T follicular helper cell (primary cell): ENCODE measurements at places on chromosomes 4 and X.

DNA sequence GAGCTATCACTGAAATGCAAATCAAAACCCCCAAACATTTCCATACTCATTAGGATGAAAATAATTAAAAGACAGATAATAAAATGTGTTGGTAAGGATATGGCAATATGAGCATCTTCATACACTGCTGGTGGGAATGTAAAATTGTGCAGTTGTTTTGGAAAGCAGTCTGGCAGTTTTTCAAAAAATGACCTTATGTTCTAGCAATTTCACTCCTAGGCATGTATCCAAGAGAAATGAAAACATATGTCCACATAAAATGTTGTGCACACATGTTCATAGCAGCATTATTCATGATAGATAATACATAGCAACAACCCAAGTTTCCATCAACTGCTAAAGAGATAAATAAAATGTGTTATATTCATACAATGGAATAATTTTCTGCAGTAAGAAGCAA lies 14.8 kb upstream of the GPRASP2 start:
- DNase-seq = no peak

DNA sequence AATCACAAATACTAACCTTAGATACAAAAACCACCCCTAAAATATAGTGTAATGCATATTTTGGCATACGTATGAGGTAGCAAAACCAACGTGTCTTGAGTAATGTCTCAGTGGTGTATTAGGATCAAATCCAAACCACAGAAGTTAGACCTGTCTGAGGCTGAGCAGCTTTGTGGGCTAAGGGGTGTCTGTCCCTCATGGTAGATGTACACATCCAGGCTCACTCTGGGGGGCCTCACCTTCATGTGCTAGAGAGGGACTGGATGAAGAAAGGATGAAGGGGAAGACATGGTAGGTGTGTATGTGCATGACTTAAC lies 188.0 kb upstream of the TBC1D9 start:
- no peak for DNase-seq

- no peak for DNase-seq
Observed at GRCh38 chr4:26083987-26084386, 170.0 kb downstream of the SMIM20 start.

GRCh38 chrX:50643525-50644137 lies 170.4 kb downstream of the SHROOM4 start:
- no peak for DNase-seq

GRCh38 chrX:79176028-79176427 lies 31.5 kb downstream of the GPR174 start:
- DNase-seq = no peak

GRCh38 chr4:3193531-3194203 lies 55.3 kb upstream of the MSANTD1 start:
- no peak for DNase-seq

DNA sequence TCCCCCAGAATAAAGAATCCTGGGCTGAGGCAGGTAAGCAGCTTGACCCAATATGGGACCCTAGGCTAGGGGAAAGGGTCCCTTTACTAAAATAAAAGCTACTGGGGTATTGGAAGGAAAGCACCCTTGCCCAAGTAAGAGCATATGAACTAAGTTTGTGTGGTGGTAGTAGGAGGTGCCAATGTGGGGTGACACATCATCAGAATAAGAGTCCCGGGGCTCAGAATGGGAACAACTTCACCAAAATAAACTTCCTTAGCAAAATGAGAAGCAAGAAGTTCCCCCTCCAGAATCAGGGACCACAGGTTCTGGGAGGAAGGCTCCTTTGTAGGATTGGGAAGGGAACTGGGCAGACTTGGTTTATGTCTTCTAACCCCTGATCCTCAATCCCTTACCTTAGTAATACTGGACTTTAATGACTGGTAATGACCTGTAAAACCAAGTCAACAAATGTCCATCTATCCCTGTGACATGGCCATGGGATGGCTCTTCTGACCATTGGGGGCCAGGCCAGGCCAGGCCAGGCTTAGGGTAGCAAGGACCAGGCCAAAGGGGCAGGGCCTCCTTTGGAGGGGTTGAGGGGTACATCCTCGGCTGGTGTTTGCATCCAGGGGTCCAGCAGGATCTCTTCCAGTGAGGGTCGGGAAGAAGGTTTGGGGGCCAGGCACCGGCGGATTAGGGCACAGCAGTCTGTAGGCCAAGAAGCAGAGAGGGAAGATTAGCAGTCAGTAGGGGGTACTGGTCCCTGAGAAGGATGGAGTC lies 2.3 kb upstream of the SLC35A2 start:
- DNase-seq = no peak

DNA sequence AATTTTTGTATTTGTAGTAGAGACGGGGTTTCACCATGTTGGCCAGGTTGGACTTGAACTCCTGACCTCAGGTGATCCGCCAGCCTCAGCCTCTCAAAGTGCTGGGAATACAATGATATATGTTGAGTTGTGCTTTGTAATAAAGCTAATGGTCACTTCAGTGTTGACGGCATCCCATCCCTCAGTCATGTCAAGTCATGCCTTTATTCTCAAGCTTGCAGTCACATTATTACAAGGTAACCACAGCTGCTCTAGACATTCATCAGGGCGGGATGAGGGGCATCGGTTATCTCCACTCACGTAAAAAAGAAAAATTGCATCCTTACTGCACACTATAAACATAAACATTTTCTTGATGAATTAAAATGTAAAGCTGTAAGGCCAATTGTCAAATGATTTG lies 12.8 kb upstream of the FAT1 start:
- DNase-seq = no peak

DNA sequence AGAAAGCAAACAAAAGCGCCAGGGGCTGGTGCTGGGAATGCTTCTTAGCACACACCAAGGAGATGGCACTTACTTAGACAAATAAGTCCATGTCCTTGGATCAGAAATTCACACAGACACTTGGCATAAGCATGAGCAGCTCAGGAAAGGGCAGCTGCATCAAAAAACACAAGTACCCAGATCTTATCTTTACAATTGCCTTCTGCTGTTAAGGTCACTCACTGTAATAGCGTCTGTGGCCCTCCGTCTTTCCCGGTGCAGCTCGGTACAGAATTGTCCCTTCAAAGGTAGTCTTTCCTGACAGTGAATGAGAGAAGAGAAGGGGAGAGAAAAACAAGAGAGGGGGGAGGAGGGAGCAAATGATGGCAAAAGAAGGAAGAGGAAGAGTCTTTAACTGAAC lies 172.1 kb upstream of the MAP3K15 start:
- no peak for DNase-seq

DNA sequence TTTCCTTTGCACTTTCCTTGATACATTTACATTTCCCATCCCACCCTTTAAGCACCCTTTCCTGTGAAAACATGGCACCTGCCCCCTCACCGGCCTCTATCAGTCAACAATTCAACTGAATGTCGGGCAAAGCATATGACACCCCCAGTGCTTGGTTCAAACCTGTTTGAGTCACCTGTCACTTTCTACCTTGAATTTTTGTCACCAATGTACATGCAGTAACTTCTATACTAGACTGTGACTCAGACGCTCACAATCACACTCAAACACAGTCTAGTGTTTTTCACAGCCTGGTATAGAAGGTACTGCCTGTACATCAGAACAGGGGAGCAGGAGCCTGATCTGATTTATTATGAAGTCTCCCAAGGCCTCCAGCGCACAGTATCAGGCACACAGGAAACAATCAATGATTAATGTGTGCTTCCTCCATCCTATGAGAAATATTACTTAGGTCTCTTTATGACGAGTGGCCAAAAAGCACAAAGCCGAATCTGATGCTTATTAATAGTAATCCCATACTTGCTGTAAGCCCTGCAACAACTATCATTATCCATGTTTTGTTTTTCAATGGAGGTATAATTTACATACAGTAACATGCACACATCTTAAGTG lies 49.2 kb upstream of the FAM9C start:
- no peak for DNase-seq

DNA sequence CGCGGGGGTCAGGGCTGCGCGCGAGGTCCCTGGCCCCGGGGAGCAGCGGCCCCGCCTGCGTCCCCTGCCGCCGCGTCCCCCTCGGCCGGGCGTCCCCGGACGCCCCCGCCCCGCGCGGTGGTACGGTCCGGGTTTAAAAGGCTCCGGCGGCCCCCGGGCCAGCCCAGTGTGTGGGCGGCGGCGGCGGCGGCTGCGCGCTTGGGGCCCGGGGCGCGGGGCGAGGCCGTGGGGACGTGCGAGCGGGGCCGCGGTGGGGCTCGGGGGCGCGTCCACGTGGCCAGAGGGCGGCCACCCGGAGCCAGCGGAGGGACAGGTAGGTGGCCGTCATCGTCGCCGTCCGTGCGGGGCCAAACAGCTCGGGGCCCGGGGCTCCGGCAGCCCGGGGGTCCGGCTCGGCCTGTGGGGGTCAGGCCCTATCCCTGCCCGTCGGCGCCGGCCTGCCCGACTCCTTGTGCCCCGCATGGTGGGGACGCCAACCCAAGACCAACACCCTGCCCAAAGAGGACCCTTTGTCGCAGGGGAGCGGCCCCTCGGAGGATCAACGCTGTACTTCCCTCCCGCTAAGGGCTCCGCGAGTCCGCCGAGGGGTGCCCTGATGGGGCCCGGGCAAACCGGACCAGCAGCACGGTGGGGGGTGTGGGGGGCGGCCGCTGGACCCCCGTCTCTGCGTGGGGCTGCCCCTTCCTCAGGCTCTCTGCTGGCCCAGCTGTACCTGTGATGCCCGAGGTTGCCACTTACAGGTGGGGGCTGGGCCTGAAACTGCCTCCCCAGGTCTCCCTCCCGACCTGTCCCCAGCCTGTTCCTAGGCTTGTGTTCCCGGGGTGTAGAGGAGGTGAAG lies at the start of gene PLXNA3:
Gene PLXNA3 (plus strand): TSS at position 166 of the 838 bp plus-strand sequence. CDS start 1,903 bp downstream, outside the sequence.
- peak; percentile 53 for DNase-seq

DNA sequence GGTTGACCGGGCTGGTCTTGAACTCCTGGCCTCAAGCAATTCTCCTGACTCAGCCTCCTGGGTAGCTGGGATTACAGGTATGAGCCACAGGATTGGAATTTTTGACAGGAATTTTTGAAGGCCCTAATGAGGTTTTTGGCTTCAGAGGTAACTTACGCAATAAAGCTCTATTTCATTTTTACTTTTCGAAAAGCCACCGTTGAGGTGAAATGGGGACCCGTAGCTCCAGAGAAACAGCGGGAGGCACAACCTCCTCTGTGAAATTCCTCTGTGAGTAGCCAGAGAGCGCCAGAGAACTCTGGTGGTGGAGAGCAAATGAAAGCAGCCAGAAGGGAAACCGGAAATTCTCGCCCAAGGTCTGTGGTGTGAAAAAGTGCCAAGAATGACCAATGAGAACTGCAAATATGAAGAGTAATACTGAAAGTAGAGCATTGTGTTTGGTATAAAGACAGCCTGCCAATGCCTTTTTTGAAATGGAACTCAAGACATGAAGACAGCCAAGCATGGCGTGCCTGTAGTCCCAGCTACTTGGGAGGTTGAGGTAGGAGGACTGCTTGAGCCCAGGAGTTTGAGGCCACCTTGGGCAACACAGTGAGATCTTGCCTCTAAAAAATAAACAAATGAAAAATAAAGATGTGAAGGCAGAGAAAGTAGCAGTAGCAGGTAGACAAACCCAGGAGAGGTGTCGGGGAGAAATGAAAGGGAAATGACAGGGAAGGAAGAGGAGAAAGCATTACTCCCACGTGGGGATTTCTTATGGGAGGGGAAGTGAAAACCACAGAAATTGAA lies 33.0 kb upstream of the TMEM131L start:
- peak; percentile 37 for DNase-seq

- DNase-seq = no peak
Observed at GRCh38 chrX:31093639-31093975, 21.8 kb upstream of the FTHL17 start.

GRCh38 chr4:110032603-110033002 lies 119.9 kb downstream of the EGF start:
- DNase-seq = no peak

DNA sequence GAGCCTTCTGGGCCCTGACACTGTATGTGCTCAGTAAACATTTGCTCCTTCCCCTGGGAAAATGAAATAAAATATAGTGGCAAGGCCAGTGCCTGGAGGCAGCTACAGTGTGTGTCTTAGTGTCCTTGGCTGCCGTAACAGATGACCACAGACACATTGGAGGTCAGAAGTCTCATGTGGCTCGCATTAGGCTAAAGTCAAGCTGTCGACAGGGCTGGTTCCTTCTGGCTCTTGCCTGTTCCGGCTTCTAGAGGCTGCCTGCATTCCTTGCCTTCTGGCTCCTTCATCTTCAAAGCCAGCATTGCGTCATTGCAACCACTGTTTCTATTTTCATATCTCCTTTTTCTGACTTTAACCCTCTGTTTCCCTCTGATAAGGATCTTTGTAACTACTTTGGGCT lies 83.6 kb upstream of the STX18 start:
- DNase-seq = no peak

DNA sequence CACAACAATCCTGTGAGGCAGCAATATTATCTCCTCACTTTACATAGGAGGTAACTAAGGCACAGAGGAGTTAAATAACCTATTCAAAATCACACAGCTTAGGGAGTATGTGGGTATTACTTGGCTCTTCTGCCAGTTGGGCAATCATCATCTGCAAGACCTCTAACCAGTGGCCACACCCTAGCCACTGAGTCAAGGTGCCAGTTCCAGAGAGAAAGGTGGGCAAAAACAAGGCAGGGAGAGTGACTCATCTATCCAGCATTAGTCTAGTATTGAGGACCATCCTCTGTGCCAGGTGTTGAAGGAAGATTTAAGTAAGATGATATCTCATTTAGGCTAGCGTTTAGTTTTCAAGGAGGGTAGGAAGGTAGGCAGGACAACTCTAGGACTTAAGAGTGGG lies 113.9 kb upstream of the EOLA2 start:
- DNase-seq = no peak

DNA sequence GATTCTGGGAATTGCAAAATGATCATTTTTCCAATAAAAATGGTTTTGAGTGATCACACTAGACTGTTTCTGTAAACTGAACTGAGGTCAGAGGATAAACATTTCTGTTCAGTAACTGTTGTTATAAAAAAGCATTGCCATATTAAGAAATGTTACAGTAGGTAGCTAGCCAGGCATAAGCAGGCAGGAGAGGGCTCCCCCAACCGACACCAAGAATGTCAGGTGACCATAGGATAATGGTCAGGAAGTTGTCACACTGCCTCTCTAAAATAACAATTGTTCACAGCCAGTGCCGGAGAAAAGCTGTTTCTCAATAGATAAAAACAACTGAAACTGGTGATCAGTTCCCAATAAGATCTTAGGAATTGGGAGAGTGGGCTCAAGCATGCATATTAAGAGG lies 306.2 kb upstream of the SLIT2 start:
- DNase-seq = no peak

DNA sequence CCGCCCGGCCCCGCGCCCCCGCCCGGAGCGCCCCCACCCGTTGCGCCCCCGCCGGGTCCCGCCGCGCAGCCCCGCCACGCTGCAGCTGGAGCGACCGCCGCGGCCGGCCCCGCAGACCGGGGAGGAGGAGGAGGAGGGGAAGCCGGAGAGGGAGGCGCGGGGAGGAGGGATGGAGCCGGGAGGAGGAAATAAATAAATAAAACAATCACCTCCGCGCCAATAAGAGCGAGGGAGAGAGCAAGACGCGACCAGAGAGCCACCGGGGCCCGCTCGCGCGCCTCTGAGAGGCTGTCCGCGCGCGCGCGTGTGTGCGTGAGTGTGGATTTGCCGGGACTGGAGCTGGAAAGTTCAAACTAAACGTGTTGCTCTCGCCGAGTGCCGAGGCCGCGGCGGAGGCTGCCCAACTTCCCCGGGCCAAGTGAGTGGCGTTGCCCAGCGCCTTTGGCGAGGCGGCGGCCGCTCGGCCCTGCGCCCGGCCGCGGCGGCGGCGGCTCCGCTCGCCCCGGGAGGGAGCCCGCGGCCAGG lies 2184.4 kb upstream of the TENM3 start:
- no peak for DNase-seq

GRCh38 chr4:187307131-187307530 lies 583.5 kb upstream of the FAT1 start:
- no peak for DNase-seq
